ENCODE measurements at places on chromosomes 12 and 14.

GRCh38 chr12:2895511-2895910 lies 4.8 kb downstream of the TULP3 start:
- no peak for DNase-seq

- DNase-seq = no peak
These were observed 299.0 kb upstream of the DDHD1 start for GRCh38 chr14:53452005-53452673.

DNA sequence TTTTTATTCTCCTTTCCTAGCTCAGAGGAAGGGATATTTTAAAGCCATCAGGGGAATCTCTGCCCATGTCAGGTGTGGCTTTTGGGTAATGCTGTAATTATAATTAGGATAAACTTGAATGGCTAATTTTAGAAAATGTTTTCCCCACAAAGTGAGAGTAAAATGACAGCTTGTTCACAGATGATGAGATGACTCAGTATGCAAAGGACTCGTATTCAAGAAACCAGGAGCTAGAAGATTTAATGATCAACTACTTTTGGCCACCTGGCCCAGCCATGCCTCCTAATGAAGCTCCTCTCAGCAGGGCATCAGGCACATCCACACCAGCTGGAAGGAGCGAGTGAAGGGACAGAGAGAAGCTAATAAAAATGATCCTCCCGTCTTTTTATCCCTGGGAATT lies 29.0 kb upstream of the PLEKHG7 start:
- no peak for DNase-seq

- DNase-seq = no peak
These were observed 125.3 kb upstream of the PWP1 start for GRCh38 chr12:107560165-107560898.

DNA sequence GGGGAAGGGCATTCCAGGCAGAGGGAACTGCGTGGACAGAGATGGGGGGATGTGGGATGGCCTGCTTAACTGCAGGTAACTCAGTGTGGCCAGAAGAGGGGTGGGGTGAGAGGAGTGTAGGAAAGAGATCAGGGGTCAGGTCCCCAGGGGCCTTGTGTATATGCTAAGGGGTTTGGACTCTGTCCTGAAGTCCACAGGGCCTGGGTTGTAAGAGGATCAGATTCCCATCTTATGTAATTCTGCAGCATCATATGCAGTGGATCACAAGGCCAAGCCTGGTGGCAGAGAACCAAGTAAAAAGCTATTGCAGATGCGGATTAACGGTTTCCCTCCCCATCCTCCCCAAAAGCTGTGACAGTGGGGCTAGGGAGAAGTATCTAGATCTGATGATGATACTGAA lies 8.7 kb downstream of the TCTN1 start:
- DNase-seq = no peak

DNA sequence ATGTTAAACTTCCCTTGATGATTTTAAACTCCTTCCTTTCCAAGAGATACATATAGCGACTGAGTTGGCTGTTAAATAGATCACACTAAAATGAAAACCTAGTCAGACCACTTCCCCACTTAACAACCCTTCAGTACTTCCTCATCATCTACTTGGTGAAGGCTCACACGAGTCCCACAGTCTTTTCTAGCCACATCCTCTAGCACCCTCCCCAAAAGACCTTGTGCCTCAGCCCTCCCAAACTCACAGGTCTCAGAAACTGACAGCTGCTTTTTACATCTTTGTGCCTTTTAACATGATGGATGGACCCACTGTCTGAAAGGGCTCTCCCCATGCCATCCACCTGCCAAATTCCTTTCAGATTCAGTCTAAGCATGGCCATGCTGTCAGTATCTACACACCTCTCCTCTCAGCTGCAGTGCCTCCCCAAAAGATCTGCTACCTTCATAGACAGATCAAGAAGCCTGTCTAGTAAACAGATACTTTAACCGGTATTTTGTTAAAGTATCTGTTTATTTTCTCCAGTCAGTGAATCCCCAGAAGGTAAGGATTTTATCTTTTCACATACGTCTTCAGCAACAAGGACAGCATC lies 65.1 kb upstream of the GPHB5 start:
- DNase-seq = no peak
